CD4-positive, alpha-beta T cell treated with Interleukin-10 for 1 hour (primary cell): ENCODE measurements at places on chromosomes 3 and 15.

DNA sequence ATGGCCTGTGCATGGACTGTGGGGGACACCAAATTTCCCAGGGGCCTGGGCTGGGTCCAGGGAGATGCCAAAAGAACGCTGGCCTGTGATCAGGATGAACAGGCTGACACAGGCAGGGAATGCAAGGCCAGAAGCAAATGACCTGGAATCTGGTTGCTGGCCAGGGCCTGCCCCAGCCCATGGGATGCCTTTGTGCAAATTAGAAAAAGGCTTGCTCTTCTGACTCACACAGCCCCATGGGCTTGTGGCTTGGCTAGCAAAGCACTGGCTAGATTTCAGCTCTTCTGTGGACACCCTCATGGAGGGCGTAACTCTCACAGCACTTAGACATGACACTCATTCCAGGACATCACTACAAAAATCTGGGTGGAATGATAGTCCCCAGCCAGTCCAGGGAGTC, 356.0 kb downstream of the SHQ1 start:
- DNase-seq: no peak

DNA sequence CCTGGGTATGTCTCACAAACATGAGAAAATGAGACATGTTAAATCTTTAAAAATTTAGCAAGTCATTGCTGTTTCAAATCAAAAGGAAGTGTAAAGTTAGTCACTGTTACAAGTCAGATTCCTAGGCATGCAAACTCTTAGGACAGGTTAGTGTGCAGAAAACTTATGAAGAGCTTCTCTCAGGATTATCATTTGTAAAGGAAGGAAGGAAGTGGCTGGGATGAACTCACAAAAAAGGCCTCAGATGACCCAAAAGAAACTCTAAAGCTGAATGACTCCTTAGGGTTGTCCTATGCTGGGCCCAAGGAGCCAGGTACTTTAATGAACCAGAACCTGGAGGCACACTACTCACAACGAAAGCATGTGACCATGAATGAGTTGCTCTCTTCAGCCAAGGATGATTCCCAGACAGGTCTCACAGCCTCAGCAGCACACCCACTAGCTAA, 25.0 kb downstream of the MSL2 start:
- DNase-seq: no peak

- DNase-seq: no peak
These were observed 3.4 kb downstream of the AMOTL2 start for GRCh38 chr3:134370611-134371531.

- DNase-seq: no peak
These were observed 71.8 kb downstream of the FNDC3B start for GRCh38 chr3:172111163-172111562.

GRCh38 chr15:69979262-69979661, 118.5 kb downstream of the TLE3 start:
- DNase-seq: no peak

DNA sequence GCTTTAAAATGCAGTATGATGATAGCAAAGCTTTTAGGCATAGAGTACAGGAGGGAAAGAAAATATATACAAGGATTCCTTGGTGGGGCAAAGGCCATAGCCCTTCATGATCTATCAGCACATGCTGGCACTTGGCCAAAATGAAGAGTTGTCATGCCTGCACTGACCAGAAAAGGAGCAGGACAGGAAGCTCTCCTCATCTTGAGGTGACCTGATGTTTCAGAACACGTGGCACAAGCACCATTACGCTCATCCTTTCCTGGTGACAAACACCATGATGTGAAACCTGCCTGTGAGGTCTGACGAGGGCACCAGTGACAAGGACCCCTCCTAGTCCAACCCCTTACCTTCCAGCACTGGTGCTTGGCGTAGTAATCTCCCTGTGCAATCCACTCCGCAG, 77.9 kb upstream of the DCLK3 start:
- DNase-seq: no peak
